ENCODE measurements at places on chromosomes 11 and 22.

DNA sequence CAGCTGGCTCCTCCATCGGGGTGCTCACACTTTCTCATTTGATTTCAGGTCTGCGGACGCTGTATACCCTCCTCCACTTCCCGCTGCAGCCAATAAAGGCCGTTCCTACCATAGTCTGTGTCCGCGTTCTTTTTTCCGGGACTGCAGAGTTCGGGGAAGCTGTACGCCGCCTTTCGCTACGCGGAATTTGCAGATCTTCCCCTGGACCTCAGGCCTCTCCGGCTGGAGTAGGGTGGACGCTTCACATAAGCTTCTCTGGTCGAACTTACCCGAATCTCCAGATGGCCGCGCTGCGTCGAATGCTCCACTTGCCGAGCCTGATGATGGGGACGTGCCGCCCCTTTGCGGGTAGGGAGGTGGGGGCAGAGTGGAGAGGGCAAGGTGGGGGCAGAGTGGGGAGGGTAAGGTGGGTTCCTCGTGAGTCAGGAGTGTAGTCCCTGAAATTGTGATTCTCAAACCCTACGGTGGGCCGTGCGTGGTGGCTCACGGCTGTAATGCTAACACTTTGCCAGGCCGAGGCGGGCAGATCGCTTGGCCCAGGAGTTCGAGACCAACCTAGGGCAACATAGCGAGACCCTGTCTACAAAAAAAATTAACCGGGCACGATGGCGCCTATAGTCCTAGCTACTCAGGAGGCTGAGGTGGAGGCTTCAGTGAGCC, 617 bp downstream of the CSKMT start:
- DNase-seq = peak; percentile 75

DNA sequence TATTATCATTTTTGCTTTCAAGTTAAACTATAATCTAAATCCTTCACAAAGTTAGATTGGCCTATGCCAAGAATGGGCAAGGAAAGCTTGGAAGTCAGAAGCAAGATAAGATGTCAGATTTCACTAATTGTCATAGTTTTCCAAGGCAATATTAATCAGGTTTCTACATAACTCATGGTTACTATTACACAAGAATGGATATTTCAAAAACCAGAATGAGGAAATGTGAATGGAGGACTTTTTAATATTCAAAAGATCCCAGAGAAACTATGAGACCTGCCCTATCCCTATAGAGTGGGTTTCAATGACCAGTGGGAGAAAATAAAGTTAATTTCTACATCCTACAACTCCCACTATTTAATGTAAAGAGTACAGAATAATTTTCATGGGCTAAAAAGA, 203.2 kb downstream of the CASP12 start:
- DNase-seq = no peak

- peak; percentile 69 for DNase-seq
These were observed 1.6 kb downstream of the MAML2 start for GRCh38 chr11:96341211-96342013.

DNA sequence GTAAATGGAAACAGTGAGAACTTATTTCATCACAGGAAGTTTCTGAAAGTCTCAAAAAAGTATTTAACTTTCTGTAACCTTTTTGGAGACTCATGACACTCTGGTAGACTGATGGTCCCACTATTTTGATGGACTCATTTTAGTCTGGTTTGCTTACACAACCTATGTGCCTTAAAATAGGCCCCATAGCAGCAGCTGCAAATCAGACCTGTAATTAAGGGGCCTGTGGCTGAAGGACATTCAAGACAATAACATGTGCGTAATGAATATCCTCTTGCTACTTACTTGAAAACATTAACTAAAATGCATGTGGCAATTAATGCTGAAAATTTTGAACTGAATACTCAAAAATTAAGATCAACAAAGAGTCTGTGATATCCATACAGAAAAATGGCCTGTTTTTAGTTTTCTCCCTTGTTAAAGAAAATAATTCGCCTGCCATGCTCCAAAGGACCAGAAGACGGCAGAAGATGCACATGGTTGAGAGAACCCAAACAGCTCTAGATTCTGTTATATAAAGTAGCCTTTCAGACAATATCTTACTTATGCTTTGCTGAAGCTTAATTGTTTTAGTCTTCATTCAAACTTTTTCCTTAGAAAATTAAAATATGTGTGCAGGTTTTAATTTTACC, 568.5 kb downstream of the KCNA4 start:
- no peak for DNase-seq

- DNase-seq = no peak
These were observed 134.3 kb upstream of the C11orf58 start for GRCh38 chr11:16603890-16604793.
